ENCODE measurements at places on chromosomes 1 and 21.

- no peak for DNase-seq
Measured at GRCh38 chr1:29032841-29033240, 90.9 kb downstream of the TMEM200B start.

- no peak for DNase-seq
Measured at GRCh38 chr1:185721553-185721952, 12.6 kb upstream of the HMCN1 start.

DNA sequence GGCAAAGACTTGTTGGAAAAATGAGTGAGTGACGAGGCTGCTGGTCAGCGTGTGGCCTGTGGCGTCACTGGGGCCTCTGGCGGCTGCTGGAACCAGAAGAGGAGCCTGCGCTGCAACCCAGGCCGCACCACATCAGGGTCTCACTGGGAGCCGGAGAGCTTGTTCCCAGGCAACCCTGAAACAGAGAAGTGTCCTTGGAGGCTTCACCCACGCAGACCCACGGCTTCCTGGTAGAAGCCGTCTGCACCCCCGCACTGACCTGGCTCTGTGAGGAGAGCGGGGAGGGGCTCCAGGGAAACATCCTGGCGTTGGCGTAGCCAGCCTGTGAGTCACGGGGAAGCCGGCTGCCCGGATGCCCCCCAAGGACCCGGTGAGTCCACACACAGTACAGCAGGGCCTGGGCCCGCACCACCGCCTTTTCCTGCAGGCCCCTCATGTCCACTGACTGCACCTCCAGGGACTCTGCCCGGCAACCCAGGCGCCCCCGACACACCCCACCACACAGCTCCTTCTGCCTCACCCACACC is 57.4 kb downstream of the COL6A1 start:
- DNase-seq = no peak

GRCh38 chr1:80645621-80646020 is 1155.1 kb upstream of the ADGRL2 start:
- DNase-seq = no peak

- no peak for DNase-seq
Measured at GRCh38 chr1:62882201-62883104, 98.5 kb downstream of the ATG4C start.

- DNase-seq = no peak
Measured at GRCh38 chr1:228096416-228097332, 6.5 kb downstream of the C1orf35 start.

GRCh38 chr1:5617546-5617945 is 374.7 kb downstream of the NPHP4 start:
- DNase-seq = no peak

GRCh38 chr1:204426035-204426436 is 14.4 kb upstream of the PPP1R15B start:
- DNase-seq = no peak

- DNase-seq = no peak
Measured at GRCh38 chr1:243325305-243325890, 69.6 kb downstream of the SDCCAG8 start.

DNA sequence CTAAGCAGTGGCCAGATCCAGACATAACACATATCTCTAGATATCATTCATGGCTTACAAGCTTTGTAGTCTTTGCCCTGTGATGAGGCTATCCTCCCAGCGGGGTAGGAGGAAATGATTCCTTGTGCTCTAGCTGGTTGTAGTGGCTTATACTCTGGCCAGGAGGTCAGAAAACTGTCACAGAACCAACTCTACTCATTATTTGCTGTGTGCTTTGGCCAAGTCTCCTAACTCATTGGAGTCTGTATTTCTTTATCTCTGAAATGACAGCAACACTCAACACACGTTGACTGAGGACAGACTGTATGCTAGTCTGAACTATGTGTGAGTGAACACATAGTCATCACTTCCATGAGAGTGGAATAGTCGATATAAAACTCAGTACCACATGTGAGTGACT is 116.7 kb upstream of the F3 start:
- no peak for DNase-seq

GRCh38 chr1:186829686-186830587 is 1.2 kb downstream of the PLA2G4A start:
- no peak for DNase-seq

DNA sequence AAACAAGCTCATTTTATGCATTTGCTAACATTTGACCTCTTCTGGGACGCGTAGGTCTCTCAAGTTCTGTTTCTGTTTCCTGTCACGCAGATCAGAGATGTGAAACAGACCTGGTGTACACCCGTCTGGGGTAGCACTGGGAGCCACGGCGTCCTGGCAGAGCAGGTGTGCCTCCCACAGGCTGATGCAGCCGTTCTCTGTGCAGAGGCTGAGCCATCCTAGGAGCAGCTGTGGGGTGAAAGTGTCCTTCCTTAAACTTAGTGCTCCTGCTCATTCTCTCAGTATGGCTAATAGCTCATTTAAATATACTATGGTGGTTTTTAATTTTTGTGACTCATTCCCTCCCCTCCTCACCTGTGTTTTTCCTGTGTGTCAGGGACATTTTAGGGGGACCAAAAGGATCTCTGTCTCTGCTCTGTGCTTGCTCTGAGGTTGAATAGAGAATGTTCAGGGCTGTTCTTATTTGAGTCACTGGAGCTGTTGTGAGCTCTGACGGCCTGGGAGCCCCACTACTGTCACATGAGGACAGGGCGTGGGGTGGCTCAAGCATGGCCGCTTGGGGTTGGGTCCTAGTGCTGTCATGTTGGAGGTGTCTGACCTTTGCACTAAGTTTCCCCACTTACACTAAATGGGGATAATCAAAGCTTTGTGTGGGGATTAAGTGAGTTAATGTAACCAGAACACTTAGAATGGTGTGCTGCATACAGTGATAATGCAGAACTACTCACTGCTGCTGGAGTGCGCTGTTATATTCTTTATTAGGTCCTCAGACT is 43.0 kb downstream of the GALNT2 start:
- DNase-seq = peak; percentile 56

DNA sequence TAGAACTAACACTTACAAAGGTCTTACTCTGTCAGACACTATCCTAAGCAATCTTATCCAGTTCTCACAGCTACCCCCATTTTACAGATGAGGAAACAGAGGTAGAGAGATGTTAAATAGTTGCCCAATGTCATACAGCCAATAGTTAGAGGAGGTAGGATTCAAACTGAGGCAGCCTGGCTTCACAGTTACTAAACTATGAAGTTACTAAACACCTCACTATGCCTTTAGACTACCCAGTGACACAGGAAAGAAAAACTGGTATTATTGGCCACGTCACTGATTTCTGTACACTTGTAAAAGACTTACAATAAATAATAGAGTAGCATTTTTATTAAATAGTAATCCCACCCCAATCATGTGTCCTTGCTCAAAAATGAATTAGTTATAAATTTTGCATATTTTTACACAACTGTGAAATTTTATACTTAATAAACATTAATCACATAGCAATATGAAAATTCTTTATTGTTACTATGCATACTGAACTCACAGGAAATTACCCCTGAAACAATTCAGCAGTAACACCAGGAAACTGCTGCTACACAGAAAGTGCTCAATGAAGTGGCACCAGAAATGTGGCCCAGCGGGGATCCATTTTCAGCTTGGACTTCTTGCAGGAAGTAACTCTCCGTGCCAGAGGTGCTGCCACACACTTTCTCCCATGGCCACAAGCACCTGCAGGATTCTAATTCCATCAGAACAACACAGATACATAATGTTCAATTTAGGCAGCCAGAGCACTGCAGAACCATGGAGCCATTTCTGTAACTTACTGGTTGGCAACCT is 69.4 kb downstream of the VAV3 start:
- DNase-seq = no peak

GRCh38 chr1:233333086-233333485 is 5.6 kb downstream of the MAP3K21 start:
- no peak for DNase-seq

DNA sequence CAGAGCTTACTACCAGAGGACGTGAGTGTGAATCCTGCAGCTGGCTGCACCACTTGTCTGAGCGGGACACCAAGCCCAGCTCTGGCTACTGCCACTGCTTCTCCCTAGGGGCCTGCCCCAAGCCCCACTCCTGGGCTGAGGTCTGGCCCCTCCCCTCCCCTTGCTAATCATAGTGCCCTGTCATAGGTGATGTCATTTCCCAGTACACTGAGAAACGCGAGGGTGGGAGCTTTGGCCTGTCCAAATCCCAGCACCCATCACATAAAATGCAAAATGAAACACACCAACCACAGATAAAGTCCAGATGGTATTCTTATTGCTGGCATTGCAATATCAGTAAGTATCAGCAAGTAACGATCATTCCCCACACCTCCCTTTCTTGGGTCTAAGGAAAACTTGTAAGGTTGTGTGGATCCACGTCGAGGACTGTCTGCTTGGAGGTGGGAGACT is 77.7 kb downstream of the TOMM20 start:
- no peak for DNase-seq

- DNase-seq = no peak
Measured at GRCh38 chr21:42061195-42061985, 9.7 kb upstream of the UMODL1 start.

DNA sequence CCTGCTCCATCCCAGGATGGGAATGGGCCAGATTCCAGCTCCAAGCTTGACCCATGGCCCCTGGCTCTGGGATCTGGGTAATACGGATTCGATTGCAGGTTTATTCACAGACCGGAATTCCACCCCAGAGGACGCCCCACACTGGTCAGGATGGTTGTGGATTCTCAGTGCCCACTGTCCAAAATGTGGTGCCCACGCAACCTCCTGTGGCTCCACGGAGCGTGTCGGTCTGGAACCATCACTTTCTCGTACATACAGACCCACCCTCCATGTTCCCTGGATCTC is 31.6 kb downstream of the KRTAP10-1 start:
- no peak for DNase-seq

DNA sequence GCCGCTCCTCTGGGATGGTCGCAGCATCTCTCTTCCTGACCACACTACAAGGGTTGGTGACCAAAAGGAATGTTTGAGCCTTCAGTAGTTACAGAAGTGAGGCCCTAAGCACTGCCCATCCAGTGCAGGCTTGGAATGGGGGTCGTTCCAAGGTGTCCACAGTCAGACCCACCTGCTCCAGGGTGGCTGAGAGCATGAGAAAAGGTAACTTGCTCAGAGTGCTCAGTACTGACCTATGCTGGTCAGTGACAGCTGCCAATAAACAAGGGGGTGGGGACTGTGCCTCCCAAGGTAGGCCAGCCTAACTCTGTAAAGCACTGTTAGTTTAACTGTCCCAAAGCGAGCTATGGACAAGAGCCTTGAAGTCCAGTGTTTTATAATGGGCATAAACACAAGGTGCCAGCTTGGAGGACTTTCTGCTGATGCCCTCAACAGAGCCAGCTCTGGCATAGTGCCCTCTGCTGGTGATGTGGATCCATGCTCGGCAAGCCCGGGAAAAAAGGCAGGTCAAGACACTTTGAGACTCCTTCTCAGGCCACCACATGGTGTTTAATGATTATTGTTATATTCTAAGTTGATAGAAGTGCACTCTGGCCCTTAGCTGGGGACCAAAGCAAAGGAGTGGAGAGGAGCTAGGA is 78.1 kb upstream of the DNAH14 start:
- DNase-seq = peak; percentile 8

DNA sequence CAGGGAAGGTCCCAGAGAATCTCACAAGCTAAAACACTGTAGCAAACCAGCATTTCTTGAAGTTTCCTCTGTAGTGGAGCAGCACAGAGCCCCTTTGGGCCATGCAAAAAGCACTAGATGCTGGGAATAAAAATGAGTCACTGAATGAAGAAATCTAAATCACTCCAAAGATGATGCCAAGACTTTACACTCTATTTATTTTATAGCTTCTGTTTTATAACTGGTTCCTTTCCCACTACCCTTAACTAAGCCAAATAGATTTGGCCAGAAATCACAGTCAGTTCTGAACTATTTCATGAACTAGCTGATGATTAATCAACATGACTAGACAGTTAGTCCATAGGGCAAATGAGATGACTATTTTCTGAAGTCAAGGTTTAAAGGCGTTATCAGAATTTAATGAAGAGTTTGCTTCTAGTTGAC is 89.5 kb downstream of the SCMH1 start:
- DNase-seq = no peak

- no peak for DNase-seq
Measured at GRCh38 chr1:11990303-11991032, 10.2 kb downstream of the MFN2 start.

- DNase-seq = no peak
Measured at GRCh38 chr1:247440001-247440620, 17.8 kb downstream of the OR2B11 start.

DNA sequence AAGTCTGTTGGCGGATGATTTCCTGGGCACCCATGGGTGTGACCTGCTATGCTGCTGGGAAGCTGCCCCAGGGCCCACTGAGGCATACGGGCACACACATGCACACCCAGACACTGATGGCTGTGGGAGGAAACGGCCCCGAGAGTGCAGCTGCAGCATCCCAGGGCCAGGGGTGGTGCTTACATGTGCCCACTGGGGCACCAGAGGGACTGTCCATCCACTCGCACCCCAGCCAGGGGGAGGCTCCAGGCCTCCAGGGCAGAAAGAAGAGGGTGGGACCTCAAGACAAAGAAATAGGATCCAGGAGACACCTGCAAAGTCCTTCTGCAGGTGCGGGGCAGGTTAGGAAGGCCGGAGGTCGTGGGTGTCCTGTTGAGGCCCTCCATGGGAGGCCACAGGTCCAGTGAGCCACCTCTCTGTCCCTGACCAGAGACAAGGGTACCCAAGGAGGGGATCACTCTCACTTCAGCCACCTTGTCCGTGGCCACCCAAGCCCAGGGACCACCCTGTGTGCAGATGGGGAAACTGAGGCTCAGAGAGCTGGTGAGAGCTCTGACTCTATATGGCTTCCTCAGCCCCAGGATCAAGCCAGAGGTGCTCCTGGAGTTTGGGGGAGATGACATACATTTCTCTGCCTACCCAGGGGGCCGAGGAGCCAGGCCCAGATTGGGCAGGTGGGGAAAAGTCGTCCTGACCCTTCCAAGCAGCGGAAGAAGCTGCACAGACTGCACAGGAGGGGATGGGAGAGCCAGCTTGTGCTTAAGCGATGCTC is 57.1 kb downstream of the WNT9A start:
- no peak for DNase-seq
